ENCODE measurements at places on chromosomes 5 and 9.

DNA sequence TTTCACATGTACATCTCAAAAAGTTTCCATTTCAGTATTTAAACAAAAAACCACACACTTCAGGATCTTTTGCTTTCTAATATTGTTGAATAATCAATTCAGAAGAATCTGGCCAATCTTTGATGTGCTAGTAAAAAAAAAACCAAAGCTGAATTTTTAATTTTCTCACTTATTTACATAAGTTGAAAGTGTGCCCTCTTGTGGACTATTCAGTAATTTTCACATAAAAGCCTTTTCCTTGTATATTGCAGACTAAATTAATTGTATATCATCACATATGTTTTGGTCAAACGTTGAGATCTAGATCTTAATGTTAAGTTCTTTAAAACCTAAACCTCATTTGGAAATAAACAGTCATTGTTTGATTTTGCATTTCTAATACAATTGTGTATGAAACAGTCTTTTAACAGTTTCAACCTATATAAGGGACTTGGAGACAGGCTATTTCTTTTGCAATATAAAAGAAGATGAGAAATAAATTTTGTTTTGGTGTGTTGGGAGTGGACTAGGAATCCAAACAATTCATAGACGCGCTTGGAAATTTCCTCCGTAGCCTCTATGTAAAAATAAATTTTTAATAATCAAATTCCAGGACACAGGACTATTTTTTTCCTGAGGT, 68.1 kb downstream of the NIPBL start:
- no peak for DNase-seq

GRCh38 chr5:10562201-10563109, 1.4 kb upstream of the ANKRD33B start:
- peak; percentile 40 for DNase-seq

DNA sequence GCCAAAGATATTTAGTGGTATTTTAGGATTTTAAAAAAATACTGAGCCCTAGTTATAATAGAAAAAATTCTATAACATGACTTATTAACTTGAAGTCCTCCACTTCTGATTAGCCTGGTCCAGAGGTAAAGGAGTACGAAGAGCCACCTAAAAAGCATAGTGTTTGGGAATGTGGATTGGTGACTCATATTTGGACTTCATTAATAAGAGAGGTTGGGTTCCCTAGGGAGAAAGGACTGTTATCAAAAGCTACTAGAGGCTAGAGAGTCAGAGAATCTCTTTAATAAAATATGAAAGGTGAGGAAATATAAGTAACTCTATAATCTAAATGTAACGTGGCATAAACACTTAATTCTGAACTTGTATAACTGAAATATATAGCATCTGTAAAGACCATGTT, 180.7 kb upstream of the TARS1 start:
- DNase-seq = no peak

GRCh38 chr5:164027738-164028137, 522.3 kb downstream of the MAT2B start:
- DNase-seq = no peak

DNA sequence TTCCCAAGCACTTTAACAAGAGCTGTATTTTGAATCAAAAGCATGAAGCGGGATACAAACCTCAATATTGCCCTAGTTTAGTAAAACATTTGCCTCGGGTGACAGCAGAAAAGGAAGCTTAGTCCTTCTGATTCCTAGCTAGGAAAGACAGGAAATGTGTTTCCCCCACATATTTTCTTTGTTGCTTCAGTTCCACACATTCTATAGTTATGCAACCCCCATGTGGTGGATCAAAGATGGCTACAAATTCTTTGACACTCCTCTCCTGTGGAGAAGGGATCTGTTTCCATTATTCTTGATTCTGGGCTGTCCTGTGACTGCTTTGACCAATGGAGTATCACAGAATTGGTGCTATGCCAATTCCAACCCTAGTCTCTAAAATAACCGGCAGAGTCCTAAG, 89.1 kb upstream of the SLC30A5 start:
- no peak for DNase-seq

GRCh38 chr5:151058891-151059489, 21.8 kb downstream of the TNIP1 start:
- DNase-seq = no peak

- DNase-seq = peak; percentile 80
These were observed at the start of gene FBLL1 for GRCh38 chr5:168528521-168529373. FBLL1 (plus strand) TSS chr5:168529305; CDS start chr5:168529505, 200 bp downstream.

DNA sequence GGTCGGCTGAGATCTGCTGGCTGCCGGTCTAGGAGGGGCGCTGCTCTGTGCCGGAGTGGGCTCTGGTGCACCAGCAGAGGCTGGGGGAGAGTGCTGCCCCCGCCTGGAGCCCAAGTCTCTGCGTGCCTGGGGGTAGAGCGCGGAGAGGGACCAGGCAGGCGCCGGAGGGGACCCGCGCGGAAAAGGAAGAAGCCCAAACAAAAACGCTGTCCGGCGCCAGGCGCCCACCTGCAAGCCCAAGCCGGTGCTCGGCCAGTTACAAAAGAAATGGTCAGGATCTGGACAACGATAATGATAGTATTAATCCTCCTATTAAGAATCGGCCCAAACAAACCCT, 571 bp upstream of the S1PR3 start:
- DNase-seq = peak; percentile 72

GRCh38 chr9:79224672-79225433, 346.9 kb upstream of the TLE4 start:
- DNase-seq = no peak

- no peak for DNase-seq
These were observed 101.3 kb downstream of the C9orf152 start for GRCh38 chr9:110106661-110107060.

- DNase-seq = no peak
These were observed 335.0 kb downstream of the NPR3 start for GRCh38 chr5:33046091-33046490.

DNA sequence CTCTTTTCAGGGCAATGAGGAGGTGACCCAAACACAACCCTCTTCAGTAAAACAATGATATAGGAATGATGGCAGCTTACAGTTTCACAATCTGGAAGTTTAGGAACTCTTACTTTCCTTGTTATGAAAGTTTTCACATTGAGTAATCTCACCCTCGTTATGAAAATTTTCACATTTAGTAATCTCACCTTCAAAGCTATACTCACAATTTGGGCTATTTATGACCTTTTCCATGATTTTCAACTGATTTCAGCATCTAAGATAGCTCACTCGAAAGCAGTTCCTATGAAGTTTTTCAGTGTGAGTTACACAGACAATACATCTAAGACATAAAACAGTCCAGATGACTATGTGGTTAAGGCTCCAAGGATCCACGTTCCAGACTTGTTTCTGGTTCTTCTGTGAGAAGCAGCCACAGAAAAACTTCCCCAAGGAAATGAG, 57.1 kb downstream of the FOXD1 start:
- no peak for DNase-seq

DNA sequence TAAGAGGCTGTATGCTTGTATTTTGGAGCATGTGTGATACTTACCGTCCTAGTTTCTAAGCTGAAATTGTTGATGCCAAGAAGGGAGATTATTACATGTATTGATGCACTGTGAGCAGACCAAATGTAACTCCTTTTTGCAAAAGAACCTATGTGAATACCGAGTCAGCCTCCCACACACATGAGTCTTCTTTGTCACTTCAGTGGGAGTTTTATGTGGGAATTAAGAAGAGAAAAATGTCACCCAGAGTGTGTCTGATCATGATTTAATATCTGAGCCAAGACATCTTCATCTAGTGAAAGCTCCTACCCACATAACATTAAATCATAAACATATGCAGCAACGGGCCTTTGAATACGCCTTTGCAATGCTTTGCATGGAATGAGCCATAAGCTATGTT, 380.3 kb upstream of the ACTBL2 start:
- DNase-seq = no peak
